ENCODE measurements at places on chromosomes 12 and 14. TPM values are rescaled to one million over a fixed set of nuclear protein-coding genes. Genes with fewer than 3 reads are reported as not detected.

The LIN7A gene
- total RNA-seq: 12.5 TPM

DNA sequence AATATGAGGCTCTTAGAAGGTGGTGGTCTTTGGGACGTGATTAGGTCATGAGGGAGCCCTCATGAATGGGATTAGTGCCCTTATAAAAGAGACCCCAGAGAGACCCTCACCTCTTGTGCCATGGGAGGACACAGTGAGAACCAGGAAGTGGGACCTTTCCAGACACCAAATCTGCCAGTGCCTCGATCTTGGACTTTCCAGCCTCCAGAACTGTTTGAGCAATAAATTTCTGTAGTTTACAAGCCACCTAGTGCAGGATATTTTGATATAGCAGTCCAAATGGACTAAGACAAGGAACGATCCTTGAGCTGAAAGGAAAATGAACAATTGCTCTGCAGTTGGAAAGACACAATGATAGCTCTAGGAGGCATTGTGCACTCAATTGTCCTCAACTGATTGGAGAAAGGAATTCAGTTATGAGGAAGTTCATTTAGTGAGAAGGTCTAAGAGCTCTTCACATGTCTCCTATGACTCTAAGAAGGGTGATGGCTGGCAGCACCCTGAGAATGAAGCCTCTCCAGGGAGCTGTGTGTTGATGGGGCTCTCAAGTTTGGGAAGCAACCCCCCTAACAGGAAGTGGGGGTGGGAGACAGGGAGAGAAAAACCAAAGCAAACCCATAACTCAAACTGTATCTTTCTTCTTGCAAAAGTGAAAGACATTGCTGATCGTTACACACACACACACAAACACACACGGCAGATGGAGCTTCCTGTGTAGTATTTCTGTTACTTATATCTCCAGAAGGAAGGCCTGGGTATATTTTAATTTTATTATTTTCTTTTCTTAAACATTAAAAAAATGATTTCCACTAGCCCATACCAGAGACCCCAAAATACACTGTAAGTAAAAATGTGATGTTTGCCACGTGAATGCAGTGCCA, 21.0 kb downstream of the CHST11 start:
- DNase-seq: no peak
- no peaks in the 10 kb centered on the region for H3K36me3 ChIP-seq
- no peak overlapping the region for H3K27ac ChIP-seq

The SPIC gene
- total RNA-seq: not detected

The SERPINA9 gene
- 2.0 TPM for total RNA-seq

DNA sequence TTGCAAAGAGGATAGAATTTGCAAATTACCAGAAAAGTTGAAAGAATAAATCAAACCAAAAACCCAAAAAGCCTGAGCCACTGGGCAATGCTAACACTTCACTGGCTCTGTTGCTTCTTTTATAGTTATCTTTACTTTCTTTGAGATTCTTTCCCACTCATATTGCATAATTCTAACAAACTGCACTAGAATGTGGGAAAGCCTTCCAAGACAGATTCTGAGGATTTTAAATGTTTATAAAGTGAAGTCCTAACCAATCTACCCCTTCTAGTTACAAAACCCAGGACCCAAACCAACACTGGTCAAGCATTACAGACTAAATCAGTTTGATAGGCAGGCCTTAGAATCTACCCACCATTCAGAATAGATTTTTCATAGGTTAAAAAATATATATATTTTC, 150.9 kb downstream of the MED13L start:
- no peak for DNase-seq
- H3K36me3 ChIP-seq: no peaks in the 10 kb centered on the region
- no peak overlapping the region for H3K4me3 ChIP-seq
- H3K27ac ChIP-seq: no peak overlapping the region
- peaks cover 82% of the 10 kb centered on the region for H3K4me1 ChIP-seq

All from vagina (tissue), 2 donors.